ENCODE measurements at places on chromosomes 3 and 15. TPM values are rescaled to one million over a fixed set of nuclear protein-coding genes. Genes with fewer than 3 reads are reported as not detected.

The FOXL2NB gene
- 0.54 TPM for total RNA-seq

The GABRG3 gene
- not detected for total RNA-seq

DNA sequence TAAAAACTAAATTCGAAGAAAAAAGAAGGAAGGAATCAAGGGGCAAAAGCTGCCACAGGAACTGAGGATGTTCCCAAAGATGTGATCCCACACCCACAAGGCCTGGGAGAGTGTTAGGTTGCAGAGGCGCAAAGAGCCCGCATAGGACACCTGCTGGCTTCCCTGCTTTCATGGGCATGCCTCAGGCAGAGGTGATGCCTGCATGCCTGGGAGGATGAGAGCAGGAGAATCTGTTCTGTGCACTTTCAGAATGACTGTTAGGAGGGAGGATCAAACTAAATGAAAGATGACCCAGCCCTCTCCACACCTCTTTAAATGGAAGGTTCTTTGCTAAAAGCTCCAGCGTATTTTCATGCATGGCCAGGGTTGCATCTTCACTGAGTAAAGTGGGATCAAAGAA lies 162.4 kb downstream of the PLCL2 start:
- no peak overlapping the region for H3K27ac ChIP-seq
- H3K27me3 ChIP-seq = no peaks in the 10 kb centered on the region
- no peaks in the 10 kb centered on the region for H3K36me3 ChIP-seq

DNA sequence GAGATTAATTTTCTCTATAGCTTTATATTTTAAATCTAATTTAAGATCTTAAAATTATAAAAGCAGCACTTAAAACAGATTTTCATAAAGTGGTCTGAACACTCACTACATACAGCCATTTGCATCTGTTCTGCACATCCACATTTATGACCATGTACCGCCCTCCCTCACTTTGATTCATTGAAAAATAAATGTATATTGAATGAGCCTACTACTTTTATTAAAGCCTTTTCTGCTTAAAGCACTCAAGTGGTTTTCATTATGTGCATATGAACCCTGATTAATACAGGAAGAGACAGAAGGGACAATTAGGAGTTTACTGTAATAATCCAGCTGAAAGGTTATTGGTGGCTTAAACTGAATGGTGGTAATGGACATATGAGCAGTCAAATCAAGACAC lies 129.4 kb downstream of the DLG1 start:
- H3K27me3 ChIP-seq = no peaks in the 10 kb centered on the region
- H3K4me3 ChIP-seq = no peak overlapping the region
- DNase-seq = no peak
- no peaks in the 10 kb centered on the region for H3K36me3 ChIP-seq

DNA sequence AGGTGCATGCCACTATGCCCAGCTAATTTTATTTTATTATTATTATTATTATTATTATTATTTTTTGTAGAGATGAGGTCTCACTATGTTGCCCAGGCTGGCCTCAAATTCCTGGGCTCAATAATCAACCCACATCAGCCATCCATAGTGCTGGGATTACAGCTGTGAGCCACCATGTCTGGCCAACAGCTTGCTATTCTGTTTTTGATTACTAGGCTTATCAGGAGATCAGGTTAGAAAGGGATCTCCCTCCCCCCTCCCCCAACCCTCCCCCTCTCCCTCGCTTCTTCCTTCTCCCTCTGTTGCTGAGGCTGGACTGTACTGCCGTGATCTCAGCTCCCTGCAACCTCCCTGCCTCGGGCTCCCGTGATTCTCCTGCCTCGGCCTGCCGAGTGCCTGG lies 8.6 kb downstream of the CLN6 start:
- no peaks in the 10 kb centered on the region for H3K4me1 ChIP-seq
- H3K27ac ChIP-seq = no peak overlapping the region
- H3K27me3 ChIP-seq = no peaks in the 10 kb centered on the region
- DNase-seq = no peak

GRCh38 chr3:16075647-16076046 lies 98.8 kb upstream of the GALNT15 start:
- H3K4me3 ChIP-seq = no peak overlapping the region
- no peaks in the 10 kb centered on the region for H3K27me3 ChIP-seq
- no peak overlapping the region for H3K27ac ChIP-seq
- DNase-seq = no peak

- H3K4me3 ChIP-seq = peak overlapping the region; percentile 86
- H3K27me3 ChIP-seq = no peaks in the 10 kb centered on the region
- peak overlapping the region; percentile 78 for H3K27ac ChIP-seq
- H3K36me3 ChIP-seq = no peaks in the 10 kb centered on the region
- DNase-seq = peak; percentile 58
- peaks cover 27% of the 10 kb centered on the region for H3K4me1 ChIP-seq
These were observed 634 bp downstream of the MINDY2 start for GRCh38 chr15:58771621-58772250.

The UCN2 gene
- 0.25 TPM for total RNA-seq

The SPESP1 gene
- 3.4 TPM for total RNA-seq

The CALML4 gene
- 2.4 TPM for total RNA-seq

- no peaks in the 10 kb centered on the region for H3K27me3 ChIP-seq
- peak within 1 kb of the TSS; percentile 93 for H3K4me3 ChIP-seq
- peak; percentile 97 for DNase-seq
- peaks cover 8% of the 10 kb centered on the region for H3K4me1 ChIP-seq
These were observed at the start of gene TAMM41 for GRCh38 chr3:11846281-11847266. Gene TAMM41, minus strand, starts transcription at chr3:11846885. Its CDS starts 249 bp downstream, at chr3:11846636.

GRCh38 chr3:152139651-152140050 lies 129.1 kb upstream of the MBNL1 start:
- H3K27ac ChIP-seq = no peak overlapping the region
- no peaks in the 10 kb centered on the region for H3K36me3 ChIP-seq
- H3K4me1 ChIP-seq = no peaks in the 10 kb centered on the region

The PLXNA1 gene
- total RNA-seq = 86.1 TPM

DNA sequence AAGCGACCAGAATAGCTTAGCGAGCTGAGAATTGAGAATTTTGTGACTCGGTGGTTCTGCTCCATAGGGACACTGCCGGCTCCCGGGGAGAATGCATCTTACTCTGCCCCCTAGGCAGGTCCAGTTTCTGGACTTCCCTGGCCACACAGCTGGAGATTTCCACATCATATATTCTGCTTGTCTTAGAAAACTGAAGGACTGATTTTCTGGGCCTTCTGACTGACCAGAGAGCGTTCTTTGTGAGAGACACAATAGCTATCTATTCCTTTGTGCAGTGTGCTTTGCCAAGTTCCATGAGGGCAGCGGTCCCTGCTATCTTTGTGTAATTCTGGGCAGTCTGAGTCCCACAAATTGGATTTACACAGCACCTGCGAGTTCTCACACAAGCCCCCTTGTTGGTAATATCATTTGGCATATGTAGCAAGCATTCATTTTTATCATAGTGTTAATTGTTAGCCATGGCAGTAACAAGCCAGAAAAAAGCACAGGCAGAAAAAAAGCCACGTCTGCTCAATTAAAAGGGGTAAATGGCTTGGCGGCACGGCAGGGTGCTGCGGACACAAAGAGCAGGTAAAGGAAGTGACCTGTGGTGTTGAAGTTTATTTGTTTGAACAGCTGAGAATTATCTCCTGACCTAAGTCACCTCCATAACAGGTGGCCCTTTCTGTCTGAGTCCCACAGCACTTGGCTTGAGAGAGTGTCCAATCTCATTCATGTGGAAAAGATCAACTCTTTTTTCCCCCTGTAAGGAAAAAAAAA lies 688.7 kb downstream of the TUSC7 start:
- H3K4me3 ChIP-seq = no peak overlapping the region
- no peak overlapping the region for H3K27ac ChIP-seq
- no peaks in the 10 kb centered on the region for H3K27me3 ChIP-seq
- H3K4me1 ChIP-seq = no peaks in the 10 kb centered on the region
- H3K36me3 ChIP-seq = no peaks in the 10 kb centered on the region
